Fibroblast of the conjunctiva (primary cell): ENCODE measurements at places on chromosomes 1 and 21.

- no peak for DNase-seq
Measured at GRCh38 chr1:119829625-119830024, 18.4 kb upstream of the REG4 start.

DNA sequence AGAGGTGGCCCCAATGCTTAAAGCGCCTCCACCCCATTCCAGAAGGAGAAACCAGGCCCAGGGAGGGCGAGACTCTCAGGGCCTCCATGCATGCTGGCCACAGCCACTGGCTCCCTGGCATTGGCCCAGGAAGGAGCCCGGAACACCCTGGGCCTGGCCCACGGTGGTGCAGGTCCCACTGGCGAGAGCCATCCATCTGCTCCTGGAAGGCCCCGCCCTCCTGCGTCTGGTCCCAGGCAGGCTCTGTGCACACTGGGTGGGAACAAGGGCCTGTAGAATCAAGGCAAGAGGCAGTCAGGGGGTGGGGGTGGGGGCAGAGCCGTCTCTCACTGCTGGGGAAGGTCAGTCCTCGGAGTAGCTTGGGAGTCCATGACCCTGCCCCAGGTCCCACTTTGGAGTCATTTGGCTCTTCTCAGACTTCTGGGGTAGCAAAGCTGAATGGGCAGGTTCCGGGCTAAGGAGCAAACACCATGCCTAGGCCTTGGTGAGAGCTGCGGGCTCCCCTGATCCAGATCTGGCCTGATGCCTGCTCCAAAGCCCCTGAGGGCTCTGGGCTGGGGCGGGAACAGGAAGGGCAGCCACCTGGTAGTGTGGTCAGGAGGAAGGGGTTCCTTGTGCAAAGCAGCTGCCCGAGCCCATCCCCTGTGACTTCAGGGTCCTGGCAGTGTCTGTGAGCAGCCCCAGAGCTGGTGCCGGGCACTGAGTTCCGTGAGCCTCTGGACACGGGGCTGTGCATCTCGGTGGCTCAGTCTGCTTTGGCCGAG, 107.0 kb upstream of the ARHGEF16 start:
- no peak for DNase-seq

DNA sequence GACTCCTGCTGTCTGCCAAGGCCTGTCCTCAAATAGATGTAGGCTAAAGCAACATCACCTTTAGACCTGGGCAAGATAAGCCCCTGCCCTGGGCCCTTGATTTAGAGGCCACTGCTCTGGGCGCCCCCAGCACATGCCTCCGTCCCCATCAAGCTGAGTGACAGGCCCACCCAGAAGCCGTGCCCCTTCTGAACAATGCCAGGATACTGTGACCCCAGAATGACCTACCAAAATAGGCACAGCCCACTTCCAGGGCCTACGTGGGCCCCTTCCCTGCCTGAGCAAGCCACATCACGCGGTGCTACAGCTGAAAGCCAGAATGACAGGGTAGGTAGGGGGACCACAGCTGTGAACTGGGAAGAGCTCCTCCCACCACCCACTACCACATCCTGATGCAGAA, 24.7 kb upstream of the BECN2 start:
- DNase-seq: no peak

DNA sequence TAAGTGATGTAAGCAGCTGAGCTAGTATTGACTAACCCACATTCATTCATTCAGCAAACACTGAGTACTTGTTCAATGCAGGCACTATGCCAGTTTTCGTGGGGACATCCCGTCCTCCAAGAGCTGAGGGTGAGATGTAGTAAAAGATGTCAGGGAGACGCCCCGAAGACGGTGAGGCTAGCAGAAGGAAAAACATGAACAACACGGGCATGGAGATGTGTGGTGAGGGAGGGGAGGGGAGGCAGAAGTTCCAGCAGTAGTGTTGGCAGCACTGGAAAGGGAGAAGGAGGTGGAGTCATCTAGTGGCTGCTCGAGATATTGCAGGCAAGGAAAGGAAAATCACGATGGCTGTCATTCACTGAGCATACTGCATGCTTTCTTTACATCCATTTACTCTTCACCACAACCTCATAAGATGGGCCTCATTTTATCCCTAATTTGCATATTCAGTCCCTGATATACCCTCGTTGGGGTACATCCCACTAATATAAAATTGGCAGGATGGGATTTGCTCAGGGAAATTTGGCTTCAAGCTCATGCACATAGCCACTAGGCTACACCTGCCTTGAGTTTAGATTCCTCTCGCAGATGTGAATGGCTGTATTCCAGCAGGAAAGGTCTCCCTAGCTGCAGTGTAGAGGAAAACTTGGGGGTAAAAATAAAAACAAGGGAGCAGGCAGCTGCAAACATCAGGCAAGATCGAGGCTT, 14.5 kb downstream of the PDZK1IP1 start:
- DNase-seq: peak; percentile 39

DNA sequence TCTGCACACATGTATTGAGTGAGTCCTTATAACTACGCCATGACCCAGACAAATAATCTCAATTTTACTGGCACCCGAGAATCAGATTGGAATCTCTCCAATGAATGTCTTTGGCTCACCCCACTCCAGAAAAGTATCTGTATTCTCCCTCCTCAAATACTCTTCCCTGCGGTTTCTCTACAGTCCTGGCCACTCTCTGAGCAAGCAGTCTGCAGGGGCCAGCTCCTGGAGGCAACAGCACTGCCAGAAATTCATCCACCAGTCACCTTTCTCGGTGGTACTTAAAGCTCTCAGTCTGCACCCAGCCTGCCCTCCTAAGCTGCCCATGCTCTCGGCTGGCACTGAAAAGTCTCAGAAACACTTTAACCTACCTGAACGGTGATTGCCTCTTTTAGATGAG, 16.1 kb upstream of the LYST start:
- no peak for DNase-seq

GRCh38 chr1:91742848-91743292, 143.1 kb downstream of the TGFBR3 start:
- DNase-seq: no peak

DNA sequence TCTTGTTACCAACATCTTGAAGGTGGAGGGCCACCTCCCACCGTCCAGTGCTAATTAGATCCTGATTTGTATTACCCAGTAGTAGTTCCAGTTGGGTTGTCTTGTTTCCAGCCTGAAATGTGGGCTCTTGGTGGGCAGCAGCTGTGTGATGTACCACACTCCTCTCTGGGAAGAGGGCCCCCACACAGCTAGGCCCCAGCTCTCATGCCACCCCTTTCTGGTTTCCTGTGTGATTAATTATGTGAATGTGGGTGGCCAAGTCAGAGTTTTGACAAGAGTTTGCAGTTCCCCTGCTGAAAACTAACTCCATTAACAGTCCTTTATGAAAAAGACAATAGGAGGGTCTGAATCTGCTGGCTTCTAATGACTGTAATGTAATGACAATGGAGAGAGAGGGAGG, 3.8 kb downstream of the HMGB4 start:
- no peak for DNase-seq

- DNase-seq: no peak
Measured at GRCh38 chr21:42242611-42243010, 23.7 kb downstream of the ABCG1 start.

- no peak for DNase-seq
Measured at GRCh38 chr1:198837278-198838021, 198.6 kb downstream of the PTPRC start.

- no peak for DNase-seq
Measured at GRCh38 chr1:58290685-58291372, 255.7 kb downstream of the OMA1 start.

DNA sequence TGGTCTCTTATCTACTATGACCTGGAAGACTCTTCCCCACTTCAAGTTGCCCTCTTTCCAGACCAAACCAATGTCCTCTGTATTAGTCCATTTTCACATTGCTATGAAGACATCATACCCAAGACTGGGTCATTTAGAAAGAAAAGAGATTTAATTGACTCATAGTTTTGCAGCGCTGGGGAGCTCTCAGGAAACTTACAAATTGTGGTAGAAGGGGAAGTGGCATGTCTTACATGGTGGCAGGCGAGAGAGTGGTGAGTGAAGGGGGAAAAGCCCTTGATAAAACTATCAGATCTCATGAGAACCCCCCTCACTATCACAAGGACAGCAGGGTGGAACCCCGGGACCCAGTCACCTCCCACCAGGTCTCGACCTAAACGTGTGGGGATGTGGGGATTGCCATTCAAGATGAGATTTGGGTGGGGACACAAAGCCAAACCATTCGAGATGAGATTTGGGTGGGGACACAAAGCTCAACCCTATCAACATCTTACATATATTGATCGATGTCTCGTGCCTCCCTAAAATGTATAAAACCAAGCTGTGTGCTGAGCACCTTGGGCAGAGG, 14.2 kb upstream of the AGPAT3 start:
- DNase-seq: no peak

DNA sequence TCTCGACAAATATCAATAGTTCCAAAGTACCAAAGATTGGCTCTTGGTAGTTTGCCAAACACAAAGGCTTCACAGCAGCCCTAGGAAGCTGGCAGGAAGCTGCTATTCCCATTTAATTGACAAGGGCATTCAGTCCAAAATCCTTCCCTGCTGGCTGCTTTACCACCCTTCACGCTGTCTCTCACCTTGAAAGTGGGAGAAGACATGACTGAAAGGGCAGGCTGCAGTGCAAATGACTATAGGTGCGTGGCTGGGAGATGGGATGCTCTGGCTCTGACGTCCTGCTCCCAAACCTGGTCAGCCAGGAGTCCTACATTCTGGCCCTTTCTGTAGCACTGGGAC, 3.8 kb upstream of the CSF1 start:
- DNase-seq: no peak

DNA sequence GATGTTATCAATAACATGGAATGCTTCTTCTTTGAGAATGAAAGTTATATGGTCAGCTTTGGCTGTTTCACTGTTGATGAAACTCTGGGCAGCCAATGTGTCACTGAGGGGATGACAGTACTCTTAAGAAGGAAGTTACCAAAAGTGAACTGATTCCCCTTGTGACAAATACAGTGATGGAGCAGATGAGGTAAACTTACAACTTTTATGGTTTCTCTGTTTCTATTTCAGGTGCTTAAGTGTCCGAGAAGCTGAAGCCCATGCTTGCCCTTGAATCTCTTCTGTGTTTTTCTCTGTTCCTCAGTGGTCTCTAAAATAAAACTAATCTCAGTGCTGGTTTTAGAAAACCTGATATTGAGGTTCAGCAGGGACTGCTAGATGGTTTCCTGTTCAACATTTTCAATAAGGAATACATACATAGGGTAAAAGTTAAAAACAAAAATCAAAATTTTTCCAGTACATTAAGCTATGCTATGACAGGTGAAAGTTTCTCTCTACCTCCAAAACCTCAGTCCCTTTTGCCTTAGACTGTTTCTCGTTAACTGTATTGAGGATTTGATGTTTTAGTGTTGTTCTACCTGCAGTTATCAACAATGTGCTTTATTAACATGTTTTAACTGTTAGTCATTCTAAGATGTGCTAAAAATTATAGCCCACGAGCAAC, 454.4 kb upstream of the ADGRL4 start:
- DNase-seq: no peak

- no peak for DNase-seq
Measured at GRCh38 chr1:61404597-61405376, 320.2 kb downstream of the TM2D1 start.

DNA sequence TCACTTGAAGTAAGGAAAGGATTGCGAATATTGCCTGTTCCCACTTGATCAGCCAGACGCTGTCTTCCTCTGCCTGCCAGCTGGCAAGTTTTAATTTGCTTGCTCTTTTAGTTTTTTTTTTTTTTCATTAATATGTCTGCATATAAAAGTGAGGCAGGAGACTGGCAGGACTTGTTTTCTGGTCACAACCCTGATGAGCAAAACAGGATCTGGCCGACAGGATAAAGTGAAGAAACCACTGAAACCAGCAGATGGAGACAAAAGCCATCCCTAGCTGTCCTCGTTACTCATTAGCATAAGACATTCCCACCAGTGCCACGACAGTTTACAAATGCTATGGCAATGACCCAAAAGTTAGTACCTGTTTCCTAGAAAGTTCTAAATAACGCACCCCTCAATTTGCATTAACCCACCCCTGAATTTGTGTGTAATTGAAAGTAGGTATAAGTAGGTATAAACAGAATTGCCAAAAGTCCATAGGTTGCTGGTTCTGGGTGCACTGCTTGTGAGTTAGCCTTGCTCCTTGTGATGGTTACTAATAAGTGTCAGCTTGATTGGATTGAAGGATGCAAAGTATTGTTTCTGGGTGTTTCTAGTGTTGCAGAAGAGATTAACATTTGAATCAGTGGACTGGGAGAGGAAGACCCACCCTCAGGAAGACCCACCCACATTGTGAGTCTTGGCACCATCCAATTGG, 60.8 kb downstream of the ZNF684 start:
- DNase-seq: no peak

DNA sequence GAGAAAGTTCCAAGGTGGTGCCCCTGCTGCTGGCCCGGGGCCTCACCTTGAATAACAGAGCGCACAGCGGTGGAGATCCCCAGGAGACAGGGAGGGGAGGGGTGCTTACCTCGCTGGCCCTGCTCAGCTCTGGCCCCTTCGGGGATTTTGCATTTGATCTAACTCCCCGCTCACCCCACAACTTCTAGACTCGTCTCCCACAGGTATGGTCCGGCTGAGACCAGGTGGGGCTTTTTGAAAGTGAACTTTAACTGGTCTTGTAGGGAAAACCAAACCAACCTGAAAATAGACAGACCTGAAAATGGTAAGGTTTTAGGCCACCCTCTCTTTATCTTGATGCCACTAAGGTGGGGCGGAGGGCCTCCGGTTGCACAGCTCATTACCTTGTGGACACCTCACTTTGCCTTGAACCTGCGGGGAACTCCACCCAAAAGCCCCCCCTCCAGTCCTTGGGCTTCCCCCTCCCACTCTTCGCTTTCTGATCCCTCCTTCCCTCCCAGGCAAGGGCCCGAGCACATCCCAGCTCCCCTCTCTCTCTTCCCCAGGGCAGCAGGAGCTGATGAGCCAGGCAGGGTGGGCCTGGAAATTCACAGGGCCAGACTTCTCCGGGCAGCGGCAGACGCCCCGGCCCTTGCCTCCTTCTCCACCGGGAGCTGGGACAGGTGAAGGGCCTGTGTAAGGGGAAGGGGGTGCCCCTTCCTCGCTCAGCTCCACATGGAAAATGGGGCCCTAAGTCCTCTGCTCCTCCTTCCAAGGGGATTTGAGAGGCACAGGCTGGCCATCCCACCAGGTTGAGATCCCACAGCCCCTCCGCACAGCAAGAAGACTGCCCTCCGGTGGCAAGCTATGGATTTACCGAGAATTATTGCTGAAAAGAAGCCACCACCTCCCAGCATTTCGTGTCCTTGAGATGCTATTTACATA, 16.1 kb downstream of the TNFRSF8 start:
- no peak for DNase-seq

- no peak for DNase-seq
Measured at GRCh38 chr1:240199758-240200645, 108.3 kb downstream of the FMN2 start.

DNA sequence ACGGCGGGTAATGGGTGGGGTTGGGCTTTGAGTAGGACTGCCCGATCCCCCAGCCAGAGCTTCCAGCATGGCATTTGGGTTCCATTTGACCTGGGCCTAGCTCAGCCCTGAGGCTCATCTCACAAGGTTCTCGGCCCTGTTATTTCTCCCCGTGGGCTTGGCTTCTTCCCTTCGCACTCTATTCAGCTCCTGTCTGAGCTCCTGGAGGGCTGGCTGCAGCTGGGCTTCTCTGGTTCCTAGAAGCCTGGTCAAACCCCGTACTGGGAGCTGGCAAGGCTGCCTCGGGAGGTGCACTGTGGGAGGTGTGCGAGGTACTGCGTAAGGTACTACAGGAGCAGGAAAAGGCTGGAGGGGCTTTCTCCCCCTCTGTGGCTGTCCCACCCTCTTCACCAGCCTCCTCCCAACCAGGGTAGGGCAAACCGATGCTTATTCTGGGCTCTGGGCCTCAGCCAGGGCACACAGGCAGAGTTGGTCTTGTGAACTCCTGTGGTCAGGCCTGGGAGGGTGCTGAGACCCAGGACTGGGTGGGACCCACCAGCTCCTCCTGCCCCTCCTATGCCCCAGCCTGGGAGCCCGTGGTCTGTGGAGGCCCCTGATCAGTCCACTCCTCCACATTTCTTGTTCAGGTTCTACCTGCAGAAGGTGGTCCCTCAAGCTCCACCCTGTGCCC, 814 bp downstream of the A3GALT2 start:
- no peak for DNase-seq
